ENCODE measurements at places on chromosomes 13 and 19.
A peak's percentile ranks its signal among the peaks of the same experiment; 100 is the strongest.

DNA sequence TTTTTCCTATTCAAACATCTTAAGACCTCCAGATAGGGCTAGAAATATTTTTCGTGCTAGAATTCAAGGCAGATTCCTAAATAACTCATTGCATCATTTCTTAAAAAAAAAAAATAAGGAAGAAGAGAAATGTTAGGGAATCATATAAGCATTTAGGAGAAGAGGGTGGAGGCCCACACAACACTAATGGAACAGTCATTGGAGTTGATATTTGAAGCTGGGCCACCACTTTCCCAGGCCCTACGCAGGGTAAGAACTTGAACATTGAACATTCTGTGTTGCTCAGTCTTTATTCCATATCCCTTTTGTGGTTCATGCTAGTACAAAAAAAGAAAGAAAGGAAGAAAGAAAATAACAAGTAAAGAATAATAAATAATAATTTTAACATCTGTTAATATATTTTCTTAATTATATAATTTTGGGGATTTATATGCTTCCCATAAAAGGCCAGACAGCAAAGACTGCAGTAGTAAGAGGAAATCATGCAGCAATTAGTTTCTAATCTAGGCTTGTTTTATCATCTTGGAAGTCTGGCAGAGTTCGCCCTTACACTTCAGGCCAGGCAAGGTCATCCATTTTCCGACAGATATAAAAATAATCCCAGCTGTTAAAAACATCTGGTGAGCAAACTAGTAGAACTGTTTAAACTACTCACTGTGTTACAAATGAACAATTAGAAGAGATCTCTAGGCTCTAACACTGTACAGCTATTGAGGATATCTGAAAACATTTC is 127.7 kb downstream of the FRY start:
- no peak for DNase-seq

DNA sequence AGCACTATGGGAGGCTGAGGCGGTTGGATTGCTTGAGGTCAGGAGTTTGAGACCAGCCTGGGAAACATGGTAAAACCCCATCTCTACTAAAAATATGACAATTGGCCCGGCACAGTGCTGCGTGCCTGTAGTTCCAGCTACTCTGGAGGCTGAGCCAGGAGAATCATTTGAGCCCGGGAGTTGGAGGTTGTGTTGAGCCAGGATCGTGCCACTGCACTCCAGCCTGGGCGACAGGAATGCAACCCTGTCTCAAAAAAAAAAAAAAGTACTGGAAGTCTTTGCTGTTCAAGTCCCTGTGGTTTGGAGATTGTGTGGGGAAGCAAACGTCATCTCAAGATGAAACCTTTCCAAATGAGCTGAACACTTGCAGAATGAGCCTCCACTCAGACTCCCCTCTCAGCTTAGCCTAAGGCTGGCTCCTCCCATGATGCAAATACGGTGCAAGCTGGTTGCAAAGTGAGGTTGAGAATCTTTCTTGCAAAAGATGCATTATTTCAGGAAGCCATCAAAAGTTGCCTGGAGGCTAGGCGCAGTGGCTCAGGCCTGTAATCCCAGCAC is 46.2 kb downstream of the MYO9B start:
- no peak for DNase-seq

DNA sequence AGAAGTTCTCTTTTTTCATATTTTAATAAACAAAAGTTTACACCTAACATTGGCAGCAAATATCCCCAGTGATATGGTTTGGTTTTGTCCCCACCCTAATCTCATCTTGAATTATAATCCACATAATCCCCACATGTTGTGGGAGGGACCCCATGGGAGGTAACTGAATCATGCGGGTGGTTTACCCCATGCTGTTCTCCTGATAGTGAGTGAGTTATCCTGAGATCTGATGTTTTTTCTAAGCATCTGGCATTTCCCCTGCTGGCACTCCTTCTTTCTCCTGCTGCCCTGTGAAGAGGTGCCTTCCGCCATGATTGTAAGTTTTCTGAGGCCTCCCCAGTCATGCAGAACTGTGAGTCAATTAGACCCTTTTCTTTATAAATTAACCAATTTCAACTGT is 214.7 kb downstream of the SLITRK1 start:
- no peak for DNase-seq

- no peak for DNase-seq
Measured at GRCh38 chr13:95754069-95754468, 77.1 kb downstream of the DNAJC3 start.

- peak; percentile 12 for DNase-seq
Measured at GRCh38 chr19:20162821-20163220, 4.2 kb upstream of the ZNF486 start.

GRCh38 chr19:40006273-40006691 is 9.4 kb downstream of the ZNF546 start:
- DNase-seq = no peak

DNA sequence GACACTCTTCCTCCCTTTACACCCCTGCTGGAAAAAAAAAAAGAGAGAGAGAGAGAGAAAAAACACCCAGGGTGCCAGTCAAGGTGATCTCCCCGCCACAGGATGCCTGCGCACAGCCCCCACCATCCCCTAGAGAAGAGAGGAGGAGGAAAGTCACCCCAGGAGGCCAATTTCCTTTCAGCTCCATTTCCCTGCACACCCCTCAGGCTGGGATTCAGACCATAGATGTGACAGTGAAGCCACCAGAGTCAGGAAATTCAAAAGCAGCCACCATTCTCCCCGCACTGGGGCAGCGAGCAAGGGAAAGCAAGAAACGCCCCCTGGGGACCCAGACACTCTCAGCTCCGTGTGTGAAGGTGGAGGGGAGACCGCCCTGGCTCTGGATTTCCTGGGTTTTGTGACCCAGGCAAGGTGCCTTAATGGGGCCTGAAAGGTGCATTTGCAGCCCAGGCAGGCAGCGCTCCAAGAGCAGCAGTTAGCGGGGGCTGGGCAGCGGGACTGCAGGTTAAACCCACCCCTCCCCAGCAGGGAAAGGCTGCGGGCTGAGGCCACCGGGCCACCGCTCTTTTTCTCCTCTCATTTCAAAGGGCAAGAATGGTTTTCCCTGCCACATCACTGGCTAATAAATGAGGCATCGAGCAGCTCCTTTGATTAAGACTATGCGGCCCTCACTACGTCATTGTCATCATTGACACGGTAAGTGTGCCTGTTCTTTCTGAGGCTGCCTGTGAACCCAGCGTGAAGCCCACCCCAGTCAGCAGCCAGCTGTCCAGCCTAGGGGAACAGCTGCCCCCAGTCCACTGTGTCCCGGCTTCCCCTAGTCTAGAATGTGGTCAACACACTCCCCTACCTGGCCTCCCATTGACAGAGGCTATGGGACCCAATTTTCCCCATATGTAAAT is 83.8 kb upstream of the TM9SF2 start:
- no peak for DNase-seq

- no peak for DNase-seq
Measured at GRCh38 chr19:23972161-23972560, 57.5 kb downstream of the ZNF726 start.

DNA sequence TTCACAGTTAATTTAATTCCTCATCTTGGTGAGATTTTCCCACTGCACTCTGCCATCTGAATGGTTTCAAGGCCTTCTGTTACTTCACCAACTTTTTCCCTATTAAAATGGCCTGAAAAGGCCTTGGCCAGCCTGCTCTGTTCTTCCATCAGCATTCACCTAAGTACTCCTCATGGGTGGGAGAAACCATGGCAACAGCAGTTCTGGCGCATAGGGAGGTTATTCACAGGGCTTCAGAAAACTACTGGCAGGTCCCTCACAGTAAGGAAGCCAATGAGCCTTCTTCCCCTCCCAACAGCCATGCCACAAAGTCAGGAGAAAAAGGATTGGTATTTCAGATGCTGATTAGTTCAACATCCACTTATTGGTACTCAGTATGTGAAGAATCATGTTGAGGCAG is 17.2 kb upstream of the GJB2 start:
- DNase-seq = no peak

- DNase-seq = no peak
Measured at GRCh38 chr13:109900320-109900719, 113.9 kb upstream of the IRS2 start.

GRCh38 chr19:38852231-38853044 is 2.7 kb upstream of the HNRNPL start:
- DNase-seq = peak; percentile 62

DNA sequence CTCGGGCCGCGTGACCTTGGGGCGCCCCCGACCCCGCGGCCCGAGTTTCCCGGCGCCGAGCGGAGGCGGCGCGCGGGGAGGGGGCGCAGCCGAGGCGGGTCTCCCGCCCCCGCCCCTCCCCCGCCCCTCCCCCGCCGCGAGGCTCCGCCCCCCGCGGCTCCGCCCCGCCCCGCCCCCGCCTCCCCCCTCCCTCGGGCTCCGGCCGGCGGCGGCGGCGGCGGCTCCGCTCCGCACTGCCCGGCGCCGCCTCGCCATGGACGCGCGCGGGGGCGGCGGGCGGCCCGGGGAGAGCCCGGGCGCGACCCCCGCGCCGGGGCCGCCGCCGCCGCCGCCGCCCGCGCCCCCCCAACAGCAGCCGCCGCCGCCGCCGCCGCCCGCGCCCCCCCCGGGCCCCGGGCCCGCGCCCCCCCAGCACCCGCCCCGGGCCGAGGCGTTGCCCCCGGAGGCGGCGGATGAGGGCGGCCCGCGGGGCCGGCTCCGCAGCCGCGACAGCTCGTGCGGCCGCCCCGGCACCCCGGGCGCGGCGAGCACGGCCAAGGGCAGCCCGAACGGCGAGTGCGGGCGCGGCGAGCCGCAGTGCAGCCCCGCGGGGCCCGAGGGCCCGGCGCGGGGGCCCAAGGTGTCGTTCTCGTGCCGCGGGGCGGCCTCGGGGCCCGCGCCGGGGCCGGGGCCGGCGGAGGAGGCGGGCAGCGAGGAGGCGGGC is at the start of gene HCN2:
Gene HCN2 (plus strand): TSS at position 189 of the 703 bp plus-strand sequence. CDS start 65 bp downstream, at position 254.
- DNase-seq = no peak

GRCh38 chr19:42521346-42522030 is 6.8 kb downstream of the CEACAM1 start:
- no peak for DNase-seq

DNA sequence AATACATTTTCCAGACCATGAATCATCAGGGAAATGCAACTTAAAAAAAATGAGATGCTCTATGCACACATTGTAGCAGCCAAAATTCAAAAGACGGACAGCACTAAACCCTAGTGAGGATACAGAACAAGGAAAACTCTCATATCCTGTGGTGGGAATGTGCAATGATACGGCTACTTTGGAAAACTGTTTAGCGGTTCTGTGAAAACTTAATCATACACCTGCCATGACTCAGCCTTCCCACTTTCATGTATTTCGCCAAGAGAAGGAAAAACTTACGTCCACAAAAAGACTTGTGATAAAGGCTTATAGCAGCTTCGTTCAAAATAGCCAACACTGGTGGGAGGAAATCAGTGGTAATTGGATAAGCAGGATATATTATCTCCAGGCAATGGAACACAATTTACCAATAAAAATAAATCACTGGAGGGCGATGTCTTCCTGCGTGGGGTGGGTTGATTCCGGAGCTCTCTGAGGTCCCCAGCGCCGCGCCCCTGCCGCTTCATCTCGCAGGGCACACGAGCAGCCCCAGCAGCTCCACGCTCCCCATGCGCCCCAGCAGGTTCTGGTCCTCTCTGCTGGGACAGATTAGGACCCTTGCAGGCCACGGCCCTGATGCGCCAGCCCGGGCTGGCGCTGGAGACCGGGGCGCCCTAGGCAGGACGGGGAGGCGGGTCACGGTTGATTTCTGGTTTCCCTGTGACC is 97.2 kb upstream of the ARHGEF7 start:
- DNase-seq = no peak

- no peak for DNase-seq
Measured at GRCh38 chr13:51967482-51968446, 43.5 kb downstream of the ATP7B start.

DNA sequence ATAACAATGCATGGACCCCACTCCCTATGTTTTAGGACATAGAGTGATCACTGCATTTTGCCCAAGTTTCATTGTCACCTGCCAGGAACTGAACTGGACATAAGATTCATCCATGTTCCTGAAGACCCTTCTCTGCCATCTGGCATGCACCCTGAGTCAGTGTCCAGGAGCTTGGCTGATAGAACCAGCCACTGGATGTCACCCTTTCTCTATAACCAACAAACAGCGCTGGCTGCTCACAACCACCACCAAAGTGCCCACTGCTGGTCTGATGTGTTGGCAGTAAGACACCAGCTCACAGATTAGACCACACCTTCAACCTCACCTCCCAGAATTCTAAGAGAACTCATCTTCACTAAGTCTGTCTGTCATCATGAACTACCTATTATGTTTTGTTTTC is 333.4 kb downstream of the ITGBL1 start:
- DNase-seq = no peak

DNA sequence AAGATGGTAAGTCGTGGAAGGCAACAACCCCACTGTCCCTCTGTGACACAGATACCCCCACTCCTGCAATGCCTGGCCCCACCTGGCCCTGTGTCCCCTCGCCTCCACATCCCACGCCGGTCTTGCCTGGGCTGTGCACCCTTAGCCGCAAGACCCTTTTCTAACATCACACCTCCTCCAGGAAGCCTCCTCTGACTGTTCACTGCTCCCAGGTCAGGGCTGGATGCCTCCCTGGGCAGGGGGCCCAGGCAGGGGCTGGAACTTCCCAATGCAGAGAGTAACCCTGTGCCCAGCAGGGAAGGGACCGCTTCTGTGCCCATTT is 1.3 kb downstream of the FBN3 start:
- DNase-seq = no peak

GRCh38 chr19:41166944-41167804 is 25.8 kb upstream of the CYP2S1 start:
- DNase-seq = no peak

GRCh38 chr13:101529422-101529821 is 76.9 kb downstream of the ITGBL1 start:
- DNase-seq = no peak

DNA sequence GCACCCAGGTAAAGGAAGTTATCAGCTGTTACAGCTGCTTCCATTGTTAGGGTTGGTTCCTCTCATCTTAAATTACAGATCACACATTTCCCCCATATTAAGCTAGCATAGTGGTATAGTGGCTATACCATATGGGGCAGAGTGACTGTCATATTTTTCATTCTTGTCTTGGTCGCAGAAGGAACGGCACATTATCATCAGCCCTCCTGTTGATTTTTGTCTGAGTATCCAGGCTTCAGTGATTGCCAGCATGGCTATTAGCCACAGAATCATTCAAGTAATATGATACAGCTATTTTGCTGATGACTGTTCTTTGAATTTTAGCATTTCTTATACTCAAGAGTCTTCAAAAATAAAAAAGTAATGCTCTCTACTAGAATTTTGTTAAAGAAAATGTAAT is 240.9 kb downstream of the LIG4 start:
- DNase-seq = no peak

Data from activated gamma-delta T cell treated with Interleukin-2 at 50 U/mL for 16 hours (primary cell).